Thyroid gland (tissue), 4 donors: ENCODE measurements at places on chromosomes 3 and 15. TPM values are rescaled to one million over a fixed set of nuclear protein-coding genes. Genes with fewer than 3 reads are reported as not detected.

GRCh38 chr3:58026598-58026997 lies 18.4 kb downstream of the FLNB start:
- no peak for DNase-seq

GRCh38 chr3:167777356-167777755 lies 41.8 kb downstream of the SERPINI1 start:
- DNase-seq, result no peak

GRCh38 chr3:30685267-30685667 lies 78.9 kb downstream of the TGFBR2 start:
- no peak for DNase-seq

GRCh38 chr3:113243846-113244245 lies 32.5 kb downstream of the BOC start:
- no peak for DNase-seq

- DNase-seq, result no peak
These were observed 549.3 kb upstream of the IL12A start for GRCh38 chr3:159439346-159439745.

The POLQ gene
- total RNA-seq, result 0.40 TPM

- DNase-seq, result no peak
These were observed 11.0 kb downstream of the PRKCD start for GRCh38 chr3:53171827-53172505.

GRCh38 chr3:97871186-97871585 lies 49.4 kb downstream of the CRYBG3 start:
- no peak for DNase-seq

DNA sequence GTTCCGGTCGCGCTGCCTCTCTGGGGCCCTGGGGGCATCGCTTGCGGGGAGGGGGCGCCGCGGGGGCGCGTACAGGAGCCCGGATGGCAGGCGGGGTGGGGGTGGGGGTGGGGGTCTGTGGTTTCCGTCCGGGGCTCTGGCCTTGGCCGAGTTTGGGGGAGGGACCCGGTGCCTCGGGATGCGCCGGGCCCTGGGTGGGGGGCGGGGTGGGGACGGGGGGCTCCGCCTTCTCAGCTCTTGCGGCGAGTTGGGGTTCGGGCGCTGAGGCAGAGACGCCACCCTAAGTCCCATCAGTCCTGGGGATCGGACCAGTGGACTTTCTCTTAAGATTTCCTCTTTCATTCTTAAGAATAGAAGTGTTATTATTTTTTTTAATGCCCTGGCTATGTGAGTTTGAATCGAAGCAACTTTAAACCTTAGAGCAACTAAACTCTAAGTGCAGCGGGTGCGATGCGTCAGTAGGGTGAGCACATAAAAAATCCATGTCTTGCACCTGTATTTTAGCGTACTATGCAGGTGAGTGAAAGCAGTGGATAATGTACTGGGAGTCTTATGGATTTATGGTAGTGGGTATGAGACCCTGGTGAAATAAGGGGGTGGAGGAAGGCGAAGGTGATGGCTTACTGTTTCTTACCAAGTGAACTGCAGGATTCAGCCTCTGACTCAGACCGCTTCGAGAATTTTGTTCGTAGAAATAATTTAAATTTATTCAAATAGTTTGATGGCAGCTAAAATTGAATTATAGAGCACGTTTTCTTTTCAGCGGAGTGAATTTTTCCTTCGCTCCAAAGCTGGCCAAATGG lies 762 bp downstream of the CTNNB1 start:
- DNase-seq, result peak; percentile 38

The ELL3 gene
- 2.1 TPM for total RNA-seq

DNA sequence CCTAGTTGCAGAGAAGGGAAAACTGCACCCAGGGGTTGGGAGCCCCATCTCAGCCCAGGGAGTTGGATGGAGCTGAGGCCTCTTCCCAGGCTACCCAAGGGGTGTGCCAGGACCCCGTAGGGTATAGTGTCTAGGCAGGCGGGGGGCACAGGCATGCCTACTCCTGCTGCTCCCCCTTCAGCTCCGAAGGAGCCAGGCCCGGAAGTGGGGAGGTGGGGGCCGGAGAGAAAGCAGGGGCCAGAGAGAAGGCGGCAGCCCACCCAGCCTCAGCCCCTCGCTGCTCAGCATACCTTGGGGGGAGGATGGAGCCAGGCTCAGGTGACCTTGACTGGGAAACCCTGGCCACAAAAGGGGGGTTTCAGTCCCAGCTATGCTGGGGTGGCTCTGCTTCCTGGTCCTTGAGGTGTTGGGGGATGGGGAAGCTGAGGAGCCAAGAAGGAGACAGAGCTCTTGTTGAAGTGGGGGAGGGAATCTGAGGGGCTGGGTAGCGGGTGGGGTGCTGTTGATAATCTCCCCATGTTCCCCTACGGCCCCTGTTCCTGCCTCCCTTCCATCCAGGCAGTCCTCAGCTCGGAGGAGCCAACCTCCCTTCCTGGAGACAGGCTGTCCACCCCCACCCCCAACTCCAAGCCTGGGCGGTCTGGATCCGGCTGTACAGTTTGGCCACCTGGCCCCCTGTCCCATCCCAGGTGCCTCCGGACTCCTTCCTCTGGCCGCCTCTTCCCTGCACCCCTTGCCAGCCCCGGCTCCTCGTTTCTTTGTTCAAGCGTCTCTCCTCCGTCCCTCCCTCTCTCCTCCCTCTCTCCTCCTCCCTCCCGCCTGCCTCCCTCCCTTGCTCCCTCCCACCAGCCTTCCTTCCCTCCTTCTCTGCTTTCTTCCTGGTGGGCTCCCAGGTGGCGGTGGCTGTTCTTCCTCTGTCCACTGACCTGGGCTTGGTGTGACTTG lies 1.7 kb downstream of the SEMA3F start:
- peak; percentile 77 for DNase-seq

GRCh38 chr15:47888385-47889100 lies 171.2 kb downstream of the SEMA6D start:
- DNase-seq, result no peak

GRCh38 chr3:15453991-15454625 lies 26.7 kb downstream of the EAF1 start:
- no peak for DNase-seq

- no peak for DNase-seq
These were observed 14.5 kb downstream of the EMC4 start for GRCh38 chr15:34239151-34239808.

The RBPMS2 gene
- 2.6 TPM for total RNA-seq

The VPS13C gene
- total RNA-seq, result 132 TPM

The STRC gene
- 0.13 TPM for total RNA-seq

The HIGD2B gene
- total RNA-seq, result 0.33 TPM

GRCh38 chr15:80604583-80605575 lies 90.2 kb upstream of the ABHD17C start:
- DNase-seq, result peak; percentile 40

GRCh38 chr15:73617913-73618312 lies 15.3 kb downstream of the NPTN start:
- DNase-seq, result no peak

- peak; percentile 23 for DNase-seq
These were observed 296.8 kb downstream of the RORA start for GRCh38 chr15:60932051-60932915.

The MOBP gene
- not detected for total RNA-seq

The SERPINI2 gene
- not detected for total RNA-seq

- no peak for DNase-seq
These were observed 51.3 kb downstream of the DHX30 start for GRCh38 chr3:47854267-47854666.
